Stimulated activated CD4-positive, alpha-beta T cell treated with anti-CD3 and anti-CD28 coated beads, Interleukin-1b, Interleukin-23, amount 100 ng/mL, for 24 hours (primary cell): ENCODE measurements at places on chromosomes 7 and 10.

GRCh38 chr10:17001961-17002749 is 127.5 kb downstream of the CUBN start:
- DNase-seq: no peak

- no peak for DNase-seq
These were observed 46.3 kb downstream of the GCC1 start for GRCh38 chr7:127539116-127539515.

DNA sequence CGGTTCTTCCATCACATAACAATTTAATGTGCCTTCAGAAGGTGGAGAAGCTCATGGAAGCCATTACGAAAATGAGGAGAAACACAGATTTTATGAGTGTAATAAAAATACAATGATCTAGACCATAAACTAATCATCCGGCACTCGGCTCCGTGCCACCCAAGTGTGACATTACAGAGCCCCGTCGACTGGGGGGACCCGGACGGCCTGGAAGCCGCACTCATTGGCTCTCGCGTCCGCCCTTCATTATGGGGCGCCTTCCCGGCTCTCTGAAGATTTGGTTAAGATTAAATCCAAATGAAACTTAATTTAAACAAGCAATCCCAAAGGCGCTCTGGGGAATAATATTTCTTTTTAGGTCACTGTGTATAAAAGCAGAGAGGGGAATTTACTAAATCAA is 242.6 kb downstream of the DNAJB6 start:
- no peak for DNase-seq

DNA sequence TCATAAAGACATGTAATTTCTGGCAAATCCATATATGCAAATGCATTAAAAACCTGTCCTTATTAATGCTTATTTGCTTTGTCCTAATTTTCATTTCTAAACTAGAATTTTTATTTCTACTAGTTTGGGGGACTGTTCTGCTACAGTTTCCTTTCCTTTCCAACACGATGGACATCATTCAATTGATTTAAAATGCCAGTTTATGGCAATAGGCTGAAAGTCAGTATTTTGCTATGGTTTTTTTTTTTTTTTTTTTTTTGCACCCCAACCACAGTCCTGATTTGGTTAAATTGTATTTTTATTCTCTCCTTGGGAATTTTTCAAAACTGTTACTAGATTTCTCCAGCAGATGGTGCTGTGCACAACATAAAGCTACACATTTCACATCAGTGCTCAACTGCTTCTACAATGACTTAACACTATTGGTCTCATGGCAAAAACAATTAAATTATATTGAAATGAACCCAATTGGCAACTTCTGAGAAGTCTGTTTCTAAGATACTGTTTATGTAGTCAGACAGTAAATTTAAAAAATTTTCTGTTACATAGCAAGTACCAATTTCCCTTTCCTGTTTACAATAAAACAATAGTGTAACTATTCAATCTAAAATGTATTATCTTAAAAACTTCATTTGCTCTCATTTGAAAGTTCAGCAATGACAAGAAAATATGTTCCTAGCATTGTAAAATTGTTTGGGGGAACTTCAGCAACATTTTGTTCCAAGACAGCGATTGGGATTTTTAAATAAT is 193.8 kb upstream of the CCDC6 start:
- no peak for DNase-seq

- DNase-seq: no peak
These were observed 40.6 kb downstream of the PRKAG2 start for GRCh38 chr7:151836191-151836926.
